Kidney epithelial cell (primary cell): ENCODE measurements at places on chromosomes 5 and 9. TPM values are rescaled to one million over a fixed set of nuclear protein-coding genes. Genes with fewer than 3 reads are reported as not detected.

- peak; percentile 5 for DNase-seq
Observed at GRCh38 chr9:118761016-118761790, 608.0 kb downstream of the BRINP1 start.

The TAF11L13 gene
- total RNA-seq = not detected in 2 replicates

DNA sequence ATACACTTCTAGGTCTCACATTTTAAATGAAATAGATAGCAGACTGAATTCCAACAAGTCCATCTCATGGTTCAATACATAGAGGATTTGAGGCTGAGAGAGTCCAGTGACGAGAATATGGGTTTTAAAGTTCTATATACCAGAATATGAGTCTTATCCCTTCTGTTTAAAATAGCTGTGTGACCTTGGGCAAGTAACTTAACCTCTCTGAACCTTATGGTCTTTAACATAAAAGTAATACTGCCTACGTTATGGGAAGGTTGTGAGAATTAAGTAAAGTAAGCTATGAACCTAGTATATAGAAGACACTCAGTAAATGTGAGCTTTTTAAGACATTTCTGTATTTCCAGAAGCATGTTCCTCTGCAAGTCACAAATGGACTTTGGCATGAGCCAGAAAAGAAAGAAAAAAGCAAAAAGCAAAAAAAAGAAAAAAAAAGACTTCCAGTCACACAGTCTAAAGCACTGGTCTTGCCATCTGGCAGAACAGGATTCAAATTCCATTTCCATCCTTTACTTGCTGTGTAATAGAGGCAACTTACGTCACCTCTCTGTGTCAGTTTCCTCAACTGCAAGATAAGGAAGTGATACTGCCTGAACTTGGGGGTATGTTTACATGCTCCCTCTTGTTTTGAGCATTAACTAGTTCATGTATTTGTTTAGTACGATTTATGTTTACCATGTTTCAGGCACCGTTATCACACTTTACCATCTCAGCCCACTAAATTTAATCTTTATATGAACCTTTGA is 248.2 kb downstream of the TRIM32 start:
- DNase-seq = no peak

DNA sequence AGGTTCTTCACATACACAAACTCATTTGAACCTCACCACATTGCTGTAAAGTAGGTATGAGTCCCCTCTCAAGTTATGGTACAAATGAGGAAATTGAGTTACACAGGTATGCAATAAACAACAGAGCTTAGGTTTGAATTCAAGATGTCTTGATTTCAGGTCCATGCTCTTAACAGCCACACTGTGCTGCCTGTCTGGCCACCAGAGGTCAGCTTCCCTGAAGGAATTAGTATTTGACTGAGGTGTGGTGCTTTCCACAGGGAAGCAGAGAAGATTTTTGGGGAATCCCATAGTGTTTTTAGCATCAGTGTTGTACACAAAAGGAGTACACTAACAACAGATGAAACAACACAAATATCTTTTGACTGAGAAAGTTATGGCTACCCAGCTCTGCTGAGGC is 94.4 kb upstream of the ITGA1 start:
- DNase-seq = no peak

DNA sequence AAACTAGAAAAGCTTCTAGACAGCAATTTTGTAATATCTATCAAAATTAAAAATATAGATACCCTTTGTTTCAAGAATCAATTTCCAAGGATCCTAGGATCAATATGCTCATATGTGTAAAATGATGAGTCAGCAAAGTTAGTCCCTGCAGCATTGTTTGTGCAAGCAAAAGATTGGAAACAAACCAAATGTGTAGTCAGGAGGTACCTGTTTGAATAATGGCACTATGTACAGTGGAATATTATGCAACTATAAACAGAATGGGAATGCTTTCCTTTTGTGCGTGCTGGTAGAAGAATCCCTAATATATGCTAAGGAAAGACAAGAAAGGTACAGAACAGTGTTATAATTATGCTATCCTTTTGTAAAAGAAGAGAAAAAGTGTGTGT is 58.5 kb upstream of the PJA2 start:
- no peak for DNase-seq

DNA sequence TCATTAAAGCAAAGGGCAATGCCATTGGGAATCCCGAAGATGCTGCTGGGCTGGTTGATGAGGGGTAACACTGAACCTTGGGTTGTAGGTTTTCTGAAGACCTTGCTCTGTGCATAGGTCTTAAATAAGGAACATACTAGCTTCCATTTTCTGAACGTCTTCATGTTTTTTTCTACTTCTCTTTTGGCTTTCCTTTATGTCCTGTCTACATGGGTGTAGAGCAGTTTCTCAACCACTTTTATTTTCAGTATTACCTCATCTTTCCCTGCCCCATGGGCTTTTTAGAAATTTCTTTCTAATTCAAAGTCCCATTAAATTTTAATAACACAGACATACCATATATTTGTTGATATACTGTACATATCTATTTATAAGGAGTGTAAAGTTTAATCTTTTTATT is at the start of gene IFNA14:
Gene IFNA14, minus strand, starts transcription at position 95 of the 400 bp plus-strand sequence. Its CDS starts 70 bp downstream, at position 25.
- no peak for DNase-seq

DNA sequence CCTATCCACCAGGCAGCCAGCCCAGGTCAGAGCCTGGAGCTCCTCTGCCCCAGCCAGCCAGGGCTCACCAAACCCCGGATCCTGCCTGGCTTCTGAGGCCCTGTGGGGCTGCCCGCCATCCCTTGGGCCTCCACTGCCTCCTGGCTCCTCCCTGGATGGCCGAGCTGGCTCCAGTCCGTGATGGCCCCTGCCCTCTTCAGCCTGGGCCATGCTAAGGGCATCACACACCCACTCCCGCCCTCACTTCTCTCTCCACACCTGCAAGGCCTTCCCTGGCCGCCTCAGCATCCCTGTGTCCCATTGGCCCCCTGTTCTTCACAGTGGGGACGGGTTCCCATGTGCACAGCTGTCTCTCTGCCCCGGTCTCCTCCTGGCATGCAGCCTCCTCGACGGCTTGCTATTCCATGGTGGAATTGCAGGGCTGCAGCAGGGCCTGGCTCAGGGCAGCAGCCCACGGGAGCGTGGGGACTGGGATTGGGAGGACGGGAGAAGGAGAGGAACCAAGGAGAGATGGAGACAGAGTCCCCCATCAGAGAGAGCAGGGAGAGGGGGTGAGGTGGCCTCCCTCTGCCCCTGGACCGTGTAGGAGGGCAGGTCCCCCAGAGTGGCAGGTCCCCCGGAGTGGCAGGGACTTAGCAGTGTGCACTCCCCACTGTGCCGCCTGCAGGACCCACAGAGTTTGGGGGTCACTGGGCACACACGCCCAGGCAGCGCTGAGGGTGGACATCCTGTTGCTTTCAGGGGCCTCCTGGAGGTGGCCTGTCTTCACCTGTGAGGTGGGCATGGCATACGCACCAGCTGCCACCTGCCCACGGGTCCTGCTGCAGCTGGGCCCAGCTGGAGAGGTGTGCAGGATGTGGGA is 16.7 kb upstream of the RNU6ATAC start:
- DNase-seq = no peak

- no peak for DNase-seq
Observed at GRCh38 chr5:75286211-75286773, 49.6 kb upstream of the ANKRD31 start.

GRCh38 chr5:141641634-141642267 is 5.0 kb downstream of the RELL2 start:
- DNase-seq = peak; percentile 70
